ENCODE measurements at places on chromosomes 13 and 19. TPM values are rescaled to one million over a fixed set of nuclear protein-coding genes. Genes with fewer than 3 reads are reported as not detected.
A peak's percentile ranks its signal among the peaks of the same experiment; 100 is the strongest.

DNA sequence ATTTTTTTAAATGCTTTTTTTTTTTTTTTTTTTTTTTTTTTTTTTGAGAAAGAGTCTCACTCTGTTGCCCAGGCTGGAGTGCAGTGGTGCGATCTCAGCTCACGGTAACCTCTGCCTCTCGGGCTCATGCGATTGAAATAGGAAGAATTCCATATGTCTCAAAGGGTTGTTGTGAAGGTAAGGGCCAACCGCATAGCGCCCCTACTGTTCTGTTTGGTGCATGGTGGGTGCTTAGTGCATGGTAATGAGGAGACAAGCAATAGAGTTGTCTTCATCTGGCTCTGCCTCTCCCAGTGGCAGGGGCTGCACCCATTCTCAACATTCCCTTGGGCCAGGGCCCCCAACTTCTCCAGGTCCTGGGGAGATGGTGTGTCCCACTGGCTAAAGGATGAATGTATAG, 68.7 kb downstream of the RASL11A start:
- H3K36me3 ChIP-seq = no peaks in the 10 kb centered on the region
- H3K4me3 ChIP-seq = no peak overlapping the region
- H3K27ac ChIP-seq = no peak overlapping the region

DNA sequence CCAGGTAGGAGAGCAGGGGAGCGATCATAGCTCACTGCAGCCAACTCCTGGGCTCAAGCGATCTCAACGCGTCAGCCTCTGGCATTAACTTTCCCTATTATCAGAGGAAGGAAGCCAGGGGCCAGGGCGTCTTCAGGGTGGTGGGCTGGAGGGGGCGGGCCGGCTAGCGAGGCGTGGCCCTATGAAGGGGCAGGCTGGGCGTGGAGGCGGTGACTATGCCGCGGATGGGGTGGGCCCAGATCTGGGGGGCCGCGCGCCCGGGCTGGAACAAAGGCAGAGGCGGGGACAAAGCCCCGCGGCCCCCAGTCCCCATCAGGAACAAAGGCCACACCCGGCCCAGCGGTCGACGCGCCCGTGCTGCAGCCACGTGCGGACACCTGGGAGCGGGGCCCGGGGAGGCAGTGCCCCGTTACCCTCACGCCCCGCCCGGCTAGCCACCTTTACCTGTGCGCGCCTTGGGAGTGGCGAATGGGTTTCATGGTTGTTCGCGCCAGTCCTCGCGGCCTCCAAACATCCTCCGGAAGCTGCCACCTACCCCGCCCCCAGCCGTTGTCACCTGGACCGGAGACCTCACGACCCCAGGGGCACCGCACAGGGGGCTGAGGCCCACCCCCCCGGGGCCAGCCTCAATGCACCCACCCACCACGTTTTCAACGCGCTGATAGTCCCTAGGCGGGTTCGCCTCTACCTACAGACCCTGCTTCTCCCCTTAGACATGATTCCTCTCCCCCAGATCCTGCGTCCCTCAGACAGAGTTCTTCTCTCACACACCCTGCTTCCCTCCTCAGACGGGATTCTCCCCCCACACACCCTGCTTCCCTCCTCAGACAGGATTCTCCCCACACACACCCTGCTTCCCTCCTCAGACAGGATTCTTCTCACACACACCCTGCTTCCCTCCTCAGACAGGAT, 5.4 kb upstream of the TRIM28 start:
- H3K27me3 ChIP-seq = peaks cover 8% of the 10 kb centered on the region
- peaks cover 26% of the 10 kb centered on the region for H3K4me1 ChIP-seq
- peak overlapping the region; percentile 82 for H3K27ac ChIP-seq
- no peaks in the 10 kb centered on the region for H3K36me3 ChIP-seq
- DNase-seq = peak; percentile 56

The PRKACA gene
- 56.8 TPM for total RNA-seq

- H3K27ac ChIP-seq = no peak overlapping the region
- H3K36me3 ChIP-seq = no peaks in the 10 kb centered on the region
- no peaks in the 10 kb centered on the region for H3K27me3 ChIP-seq
- no peak overlapping the region for H3K4me3 ChIP-seq
- H3K4me1 ChIP-seq = no peaks in the 10 kb centered on the region
- DNase-seq = no peak
Observed at GRCh38 chr13:50664951-50665350, 178.5 kb downstream of the DLEU7 start.

The ZNF14 gene
- total RNA-seq = 7.9 TPM

GRCh38 chr19:2812414-2813234, 7.0 kb upstream of the ZNF554 start:
- no peak overlapping the region for H3K4me3 ChIP-seq
- peaks cover 6% of the 10 kb centered on the region for H3K36me3 ChIP-seq
- no peak overlapping the region for H3K27ac ChIP-seq
- H3K4me1 ChIP-seq = no peaks in the 10 kb centered on the region
- no peak for DNase-seq
- no peaks in the 10 kb centered on the region for H3K27me3 ChIP-seq

GRCh38 chr13:102132777-102133295, 269.0 kb downstream of the FGF14 start:
- no peaks in the 10 kb centered on the region for H3K36me3 ChIP-seq
- no peak overlapping the region for H3K4me3 ChIP-seq
- no peaks in the 10 kb centered on the region for H3K4me1 ChIP-seq
- H3K27ac ChIP-seq = no peak overlapping the region
- no peak for DNase-seq
- no peaks in the 10 kb centered on the region for H3K27me3 ChIP-seq

Data from activated CD4-positive, alpha-beta T cell treated with anti-CD3 and anti-CD28 coated beads, Interleukin-2, amount 10 ng/mL, durations not matched to agents 7 days and 5 days (primary cell).